H7 (cell line): ENCODE measurements at places on chromosomes 12 and 14. TPM values are rescaled to one million over a fixed set of nuclear protein-coding genes. Genes with fewer than 3 reads are reported as not detected.

- DNase-seq, result no peak
Observed at GRCh38 chr12:116818341-116818856, 62.8 kb downstream of the HRK start.

- DNase-seq, result no peak
Observed at GRCh38 chr12:122635471-122635870, 67.7 kb downstream of the HCAR2 start.

Gene KRT73
- not detected in 2 replicates for total RNA-seq

DNA sequence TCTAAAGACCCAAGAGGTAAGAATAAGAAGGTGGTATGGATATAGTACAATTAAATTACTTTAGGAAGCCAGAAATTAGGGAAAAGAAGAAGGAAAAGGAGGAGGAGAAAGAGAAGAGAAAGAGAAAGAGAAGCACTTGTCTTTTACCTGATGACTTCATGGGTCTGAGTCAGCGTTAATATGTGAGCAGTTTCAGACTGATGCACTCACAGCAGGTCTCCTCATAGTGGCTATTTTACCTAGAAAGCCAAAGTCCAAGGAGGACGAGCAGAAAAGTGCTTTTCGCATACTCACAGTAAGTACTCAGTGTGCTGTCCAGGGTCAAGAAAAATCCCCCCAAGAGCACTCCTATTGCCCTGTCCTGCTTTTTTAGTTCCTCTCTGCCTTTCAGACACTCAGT, 222.1 kb downstream of the C12orf42 start:
- DNase-seq, result no peak

Gene WDR20
- 14.7 and 16.5 TPM in 2 replicates for total RNA-seq

- DNase-seq, result no peak
Observed at GRCh38 chr12:96456265-96456974, 33.0 kb upstream of the CFAP54 start.

DNA sequence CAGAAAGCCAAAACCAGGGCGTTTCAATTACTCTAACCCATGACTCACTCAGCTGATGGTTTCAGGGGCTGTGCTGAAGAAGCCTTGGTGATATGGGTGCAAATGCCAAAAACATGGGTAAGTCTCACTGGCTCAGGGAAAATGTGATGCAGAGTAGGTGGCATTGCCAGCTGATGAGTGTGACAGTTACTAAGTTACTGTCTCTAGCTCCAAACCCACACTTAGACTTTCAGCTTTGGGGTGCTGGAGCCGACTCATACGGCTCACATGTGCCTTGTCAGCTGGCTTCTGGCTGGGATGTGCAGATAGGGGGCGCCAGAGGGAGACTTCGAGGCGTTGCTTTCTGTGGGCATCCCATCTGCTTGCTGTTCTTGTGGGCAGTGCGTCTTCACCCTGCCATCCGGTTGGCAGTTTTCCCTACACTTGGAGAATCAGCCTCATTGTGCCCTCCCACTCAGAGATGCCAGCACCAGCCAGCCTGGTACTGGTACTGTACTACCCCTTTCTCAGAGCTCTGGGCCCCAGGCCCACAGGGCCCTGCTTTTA, 11.1 kb upstream of the KRT7 start:
- peak; percentile 80 for DNase-seq

GRCh38 chr12:20507711-20508110, 139.4 kb downstream of the PDE3A start:
- no peak for DNase-seq

- no peak for DNase-seq
Observed at GRCh38 chr14:61203081-61203753, 77.9 kb downstream of the TMEM30B start.

DNA sequence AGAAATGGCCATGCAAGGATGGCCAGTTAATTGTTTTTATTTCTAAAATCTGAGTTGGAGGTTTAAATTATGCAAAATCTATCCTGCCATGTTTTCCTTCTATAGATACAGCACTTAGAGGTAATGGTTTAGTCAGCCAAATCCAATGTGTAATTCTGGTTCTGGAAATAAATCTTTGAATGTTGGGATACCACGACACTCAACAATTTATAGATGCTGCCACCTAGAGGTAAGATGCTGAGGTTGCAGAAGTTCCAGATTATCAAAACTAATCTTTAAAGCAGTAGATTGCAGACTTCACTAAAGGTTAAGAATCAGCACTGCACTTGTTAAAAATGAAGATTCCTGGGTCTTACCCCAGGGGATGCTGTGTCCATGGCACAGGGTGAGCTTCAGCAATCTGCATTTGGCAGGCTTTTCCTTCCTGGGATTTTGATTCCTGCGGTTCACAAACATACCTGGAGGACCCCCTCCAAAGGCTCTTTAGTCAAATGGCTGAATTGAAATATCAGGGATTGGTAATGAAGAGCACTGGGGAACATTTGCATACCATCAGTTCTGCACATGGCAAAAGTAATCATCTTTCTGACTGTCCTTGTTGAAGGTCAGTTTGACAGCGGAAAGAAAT, 53.4 kb upstream of the ANO4 start:
- no peak for DNase-seq

DNA sequence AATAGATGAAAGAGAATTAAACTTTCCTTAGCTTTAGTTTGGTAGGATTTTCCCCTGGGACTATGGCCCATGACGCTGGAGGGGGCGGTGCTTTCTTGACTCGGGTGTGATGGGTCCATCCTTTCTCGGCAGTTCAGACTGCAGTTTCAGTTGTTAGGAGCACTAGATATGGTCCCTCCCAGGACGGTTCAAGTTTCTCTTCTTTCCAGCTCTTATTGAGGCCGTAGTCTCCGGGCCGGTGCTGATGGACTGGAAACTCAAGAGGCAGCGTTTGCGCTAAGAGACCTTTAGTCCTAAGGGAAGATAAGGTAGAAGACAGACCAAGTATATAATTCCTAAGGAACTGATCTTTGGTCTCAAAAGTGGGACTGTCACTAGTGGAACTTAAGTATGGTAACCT, 111.2 kb downstream of the RIN3 start:
- no peak for DNase-seq

Gene TCL1A
- total RNA-seq, result 0.33 TPM in 1 of 2 replicates, not detected in the other

Gene ADAM20
- total RNA-seq, result 0.10 and 0.59 TPM in 2 replicates

DNA sequence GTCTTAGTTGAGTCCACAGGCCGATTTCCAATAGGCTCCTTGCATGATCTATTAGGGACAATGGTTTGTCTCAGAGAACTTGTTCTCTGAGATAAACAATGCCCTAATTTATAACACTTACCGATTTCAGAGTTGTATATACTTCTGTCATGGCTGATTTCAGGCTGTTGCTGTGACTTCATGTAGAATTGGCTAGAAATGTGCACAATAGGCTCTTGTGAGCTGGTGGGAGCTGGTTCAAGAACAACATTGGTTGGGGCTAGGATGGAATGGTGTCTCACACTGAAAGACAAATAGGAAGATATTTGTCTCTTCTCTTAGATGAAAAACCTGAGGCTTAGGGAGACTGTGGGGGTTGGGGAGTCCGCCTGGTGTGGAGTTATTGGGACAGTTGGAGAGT, 6.7 kb upstream of the KRT86 start:
- DNase-seq, result no peak

DNA sequence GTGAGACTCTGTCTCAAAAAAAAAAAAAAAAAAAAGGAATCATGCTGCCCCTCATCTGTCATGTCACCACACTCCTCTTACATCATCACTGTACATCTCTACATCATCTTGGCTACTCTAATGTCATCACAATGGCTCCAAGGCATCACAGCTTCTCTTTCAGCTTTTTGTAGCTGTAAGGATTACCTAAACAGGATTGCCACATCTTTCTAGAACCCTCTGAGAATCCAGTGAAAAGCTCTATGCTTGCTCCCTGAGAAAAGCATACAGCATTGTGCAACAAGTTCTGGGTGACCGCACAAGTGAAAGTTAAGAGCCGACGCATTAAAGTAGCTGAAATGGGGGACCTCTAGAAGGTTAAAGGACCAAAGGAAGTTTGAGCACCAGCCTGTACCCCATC, 272.5 kb downstream of the C12orf50 start:
- no peak for DNase-seq

GRCh38 chr12:10196210-10196609, 16.5 kb upstream of the GABARAPL1 start:
- no peak for DNase-seq

DNA sequence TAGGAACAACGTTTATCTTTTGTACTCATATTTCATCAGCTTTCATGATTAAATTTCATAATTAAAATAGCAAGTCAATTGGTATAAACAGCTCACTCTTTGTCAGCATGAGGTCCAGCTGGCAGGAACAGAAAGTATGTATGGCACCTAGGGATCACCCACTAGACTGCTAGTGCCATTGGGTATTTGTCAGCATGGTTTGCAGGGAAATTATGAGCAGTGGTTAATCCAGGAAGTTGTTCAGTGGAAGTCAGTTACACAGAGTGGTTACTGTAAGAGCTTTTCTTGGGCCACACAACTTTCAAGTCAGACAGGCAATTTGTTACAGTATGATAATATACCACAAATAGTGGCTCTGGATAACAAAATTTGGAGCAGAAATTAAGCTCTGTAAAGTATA, 340.3 kb upstream of the RGS6 start:
- no peak for DNase-seq

GRCh38 chr14:24481622-24482324, 26.3 kb downstream of the CMA1 start:
- peak; percentile 93 for DNase-seq

Gene PLEKHD1
- total RNA-seq, result 0.10 and 0.37 TPM in 2 replicates

- no peak for DNase-seq
Observed at GRCh38 chr12:130973109-130973508, 19.4 kb downstream of the ADGRD1 start.

DNA sequence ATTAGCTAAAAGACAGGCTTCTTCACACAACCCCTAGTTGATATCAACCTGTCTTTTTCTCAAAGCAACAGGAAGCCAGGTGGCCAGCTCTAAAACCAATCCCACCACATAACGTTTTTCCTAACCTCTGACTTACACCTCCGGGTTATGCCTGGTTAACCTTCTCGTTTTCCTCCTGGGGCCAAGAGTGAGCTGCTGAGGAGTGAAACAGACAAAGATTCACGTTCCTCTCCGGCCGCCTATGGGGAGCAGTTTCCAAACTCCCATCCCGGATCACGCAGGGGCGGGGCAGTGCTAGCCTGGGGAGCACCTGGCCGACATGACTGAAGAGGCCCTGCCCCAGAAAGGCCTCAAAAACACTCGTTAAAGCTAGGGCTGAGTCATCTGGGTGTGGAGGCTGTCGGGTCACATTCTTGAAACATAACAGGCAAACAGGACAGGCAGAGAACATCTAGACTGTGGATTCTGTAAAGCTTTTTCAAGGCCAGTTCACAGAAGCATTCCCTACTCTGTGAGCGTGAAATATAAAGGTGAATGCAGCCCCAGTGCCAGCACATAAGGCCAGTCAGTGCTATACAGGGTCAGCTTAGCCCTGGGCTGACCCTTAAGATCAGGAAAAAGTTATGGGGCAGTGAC, 25.9 kb upstream of the LGALS3 start:
- peak; percentile 80 for DNase-seq

DNA sequence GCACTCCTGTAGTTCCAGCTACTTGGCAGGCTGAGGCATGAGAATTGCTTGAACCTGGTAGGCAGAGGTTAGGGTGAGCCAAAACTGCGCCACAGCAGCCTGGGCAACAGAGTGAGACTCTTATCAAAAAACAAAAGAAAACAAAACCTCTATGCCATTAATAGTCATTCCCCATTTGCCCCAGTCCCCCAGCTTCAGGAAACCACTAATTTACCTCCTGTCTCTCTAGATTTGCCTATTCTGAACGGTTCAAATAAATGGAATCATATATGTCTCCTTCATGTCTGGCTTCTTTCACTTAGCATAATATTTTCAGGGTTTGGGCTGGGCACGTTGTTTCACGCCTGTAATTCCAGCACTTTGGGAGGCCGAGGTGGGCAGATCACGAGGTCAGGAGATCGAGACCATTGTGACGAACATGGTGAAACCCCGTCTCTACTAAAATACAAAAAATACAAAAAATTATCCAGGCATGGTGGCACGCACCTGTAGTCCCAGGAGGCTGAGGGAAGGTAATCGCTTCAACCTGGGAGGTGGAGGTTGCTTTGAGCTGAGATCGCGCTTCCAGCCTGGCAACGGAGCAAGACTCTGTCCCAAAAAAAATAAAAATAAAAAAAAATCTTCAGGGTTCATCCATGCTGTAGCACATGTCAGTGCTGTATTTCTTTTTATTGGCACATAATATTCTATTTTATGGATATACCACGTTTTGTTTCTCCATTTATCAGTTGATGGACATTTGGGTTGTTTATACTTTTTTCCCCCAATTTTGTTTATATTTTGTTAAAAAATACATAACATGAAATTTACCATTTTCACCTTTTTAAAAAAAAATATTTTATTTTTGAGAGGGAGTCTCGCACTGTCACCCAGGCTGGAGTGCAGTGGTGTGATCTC, 31.9 kb downstream of the KNTC1 start:
- DNase-seq, result no peak

- no peak for DNase-seq
Observed at GRCh38 chr14:67510836-67511235, 22.3 kb upstream of the PLEKHH1 start.

Gene GDF3
- 144 and 172 TPM in 2 replicates for total RNA-seq

Gene SLC17A8
- not detected in 2 replicates for total RNA-seq

GRCh38 chr12:14948672-14949071, 10.3 kb upstream of the ERP27 start:
- peak; percentile 11 for DNase-seq

DNA sequence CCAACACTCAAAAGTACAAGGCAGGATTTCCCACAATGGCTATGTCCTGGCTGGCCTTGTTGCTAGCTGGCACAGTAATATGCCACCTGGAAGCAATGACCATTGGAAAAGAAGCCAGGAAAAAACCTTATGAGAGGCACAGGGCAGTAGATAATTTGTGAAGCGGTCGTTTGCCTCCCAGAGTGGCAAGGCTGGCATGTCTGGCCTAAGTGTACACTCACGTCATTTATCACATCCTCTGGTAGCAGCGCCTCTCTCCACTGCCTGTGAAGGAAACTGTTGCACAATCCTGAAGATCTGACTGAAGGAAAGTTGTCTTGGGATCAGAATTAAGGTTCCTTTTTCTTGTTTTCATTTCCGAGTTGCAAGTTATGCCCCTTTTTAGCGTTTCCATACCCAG, 408.5 kb downstream of the ZFP36L1 start:
- DNase-seq, result no peak

DNA sequence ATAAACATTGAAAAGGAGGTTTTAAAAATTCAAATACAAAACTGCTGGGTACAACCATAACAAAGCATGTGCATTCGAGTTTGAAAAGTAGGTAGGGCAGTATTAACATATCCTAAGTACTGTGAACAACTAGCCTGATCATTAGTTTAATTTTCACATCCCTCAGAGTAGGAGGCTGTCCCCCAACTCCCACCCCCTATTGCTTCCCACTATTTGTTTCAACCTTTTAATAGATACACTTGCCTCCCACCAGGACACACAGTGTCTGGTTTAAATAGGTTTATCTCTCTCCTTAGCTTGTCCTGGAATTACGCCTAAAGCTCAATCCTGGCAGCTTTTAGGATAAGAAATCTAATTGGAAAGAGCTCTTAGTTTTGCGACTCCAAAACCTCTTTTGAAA, 2.1 kb downstream of the TAOK3 start:
- DNase-seq, result no peak

- DNase-seq, result no peak
Observed at GRCh38 chr14:87286191-87286590, 706.8 kb downstream of the GALC start.

Gene OAS2
- not detected in 2 replicates for total RNA-seq

Gene TTC9
- total RNA-seq, result 12.1 and 14.9 TPM in 2 replicates

- no peak for DNase-seq
Observed at GRCh38 chr12:105292705-105293104, 37.8 kb upstream of the C12orf75 start.

- DNase-seq, result no peak
Observed at GRCh38 chr14:99888149-99888548, 94.9 kb downstream of the EML1 start.

- DNase-seq, result no peak
Observed at GRCh38 chr12:48084066-48084465, 21.8 kb downstream of the SENP1 start.

Gene KRT6C
- total RNA-seq, result not detected in 2 replicates

Gene PGF
- total RNA-seq, result 4.6 and 6.9 TPM in 2 replicates

Gene IL26
- total RNA-seq, result not detected in 2 replicates
